ENCODE measurements at places on chromosomes 7 and 10.

- no peak for DNase-seq
Measured at GRCh38 chr7:128190051-128190647, 50.9 kb upstream of the LEP start.

GRCh38 chr10:80187465-80188409 is 17.6 kb downstream of the ANXA11 start:
- DNase-seq, result no peak

GRCh38 chr7:130444234-130444633 is 3.4 kb upstream of the CEP41 start:
- no peak for DNase-seq

- DNase-seq, result no peak
Measured at GRCh38 chr10:77593771-77594470, 43.7 kb downstream of the KCNMA1 start.

DNA sequence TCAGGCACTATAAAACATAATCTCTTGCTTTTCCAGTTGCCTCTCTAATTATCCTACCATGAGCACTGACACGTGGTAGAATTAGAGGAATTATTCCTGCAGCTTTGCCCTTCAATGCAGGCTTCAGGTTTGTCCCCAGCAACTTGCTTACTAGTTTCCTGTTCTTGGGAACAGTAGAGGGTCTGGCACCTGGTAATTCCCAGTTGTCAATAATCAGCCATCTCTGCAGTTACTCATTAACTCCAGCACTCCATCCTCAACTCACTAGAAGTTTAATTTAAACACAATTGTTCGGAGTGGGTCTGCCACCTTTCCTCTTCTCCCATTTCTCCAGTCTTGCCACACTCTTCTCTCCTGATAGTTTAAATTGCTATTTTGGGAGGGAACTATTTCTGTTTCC is 324.3 kb upstream of the KIAA1217 start:
- no peak for DNase-seq

DNA sequence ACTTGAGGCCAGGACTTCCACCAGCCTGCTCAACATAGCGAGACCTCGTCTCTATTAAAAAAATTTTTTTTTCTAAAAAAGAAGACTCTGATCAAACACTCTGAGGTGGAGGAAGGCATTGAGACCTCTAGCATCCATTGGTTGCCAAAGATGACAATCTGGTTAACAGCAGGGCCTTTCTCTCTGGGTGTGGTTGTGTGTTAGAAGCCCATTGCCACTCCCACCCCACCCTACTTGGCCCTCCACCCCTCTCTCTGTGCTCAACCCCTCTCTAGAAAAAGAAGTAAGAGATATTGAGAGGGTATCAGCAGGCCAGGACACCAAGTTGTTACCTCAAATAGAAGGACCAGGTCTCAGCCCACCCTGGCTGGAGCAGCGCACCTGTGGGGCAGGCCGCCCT is 57.4 kb upstream of the MXI1 start:
- no peak for DNase-seq

DNA sequence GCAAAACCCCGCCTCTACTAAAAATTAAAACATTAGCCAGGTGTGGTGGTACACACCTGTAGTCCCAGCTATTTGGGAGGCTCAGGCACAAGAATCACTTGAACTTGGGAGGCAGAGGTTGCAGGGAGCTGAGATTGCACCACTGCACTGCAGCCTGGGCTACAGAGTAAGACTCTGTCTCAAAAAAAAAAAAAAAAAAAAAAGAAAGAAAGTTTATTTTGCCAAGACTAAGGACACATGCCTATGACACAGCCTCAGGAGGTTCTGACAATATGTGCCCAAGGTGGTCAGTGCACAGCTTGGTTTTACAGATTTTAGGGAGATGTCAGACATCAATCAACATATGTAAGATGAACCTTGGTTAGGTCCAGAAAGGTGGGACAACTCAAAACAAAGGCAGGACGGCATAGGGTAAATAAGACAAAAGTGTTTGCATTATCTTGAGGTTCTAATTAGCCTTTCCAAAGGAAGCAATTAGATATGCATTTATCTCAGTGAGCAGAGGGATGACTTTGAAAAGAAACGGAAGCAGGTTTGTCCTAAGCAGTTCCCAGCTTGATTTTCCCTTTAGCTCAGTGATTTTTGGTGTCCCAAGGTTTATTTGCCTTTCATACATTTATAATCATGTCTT is 20.7 kb upstream of the OTUD1 start:
- no peak for DNase-seq

DNA sequence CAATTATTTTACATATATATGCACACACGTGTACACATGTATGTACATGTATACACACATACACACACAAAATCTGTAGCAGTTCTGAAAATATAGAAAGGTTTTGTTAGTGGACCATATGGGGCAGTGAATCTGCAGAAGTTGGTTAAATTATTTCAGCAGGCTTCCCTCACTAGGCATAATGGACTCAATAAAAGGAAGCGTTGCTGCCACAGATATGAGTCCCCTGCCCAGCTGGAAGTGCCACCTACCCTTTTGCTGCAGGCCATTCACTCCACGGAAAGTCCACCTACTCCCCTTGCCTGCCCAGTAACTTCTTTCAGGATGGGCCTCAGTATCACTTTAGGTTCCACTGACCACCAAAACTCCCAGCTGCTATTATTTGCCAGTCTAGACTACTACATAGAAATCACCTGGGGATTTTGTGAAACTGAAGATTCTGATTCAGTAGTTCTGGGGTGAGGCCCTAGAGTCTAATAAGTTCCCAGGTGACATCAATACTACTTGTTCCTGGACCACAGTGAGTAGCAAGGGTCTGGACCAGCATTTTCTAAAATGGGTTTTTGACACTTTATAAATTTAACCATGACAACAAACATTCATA is 29.3 kb upstream of the CROT start:
- no peak for DNase-seq

DNA sequence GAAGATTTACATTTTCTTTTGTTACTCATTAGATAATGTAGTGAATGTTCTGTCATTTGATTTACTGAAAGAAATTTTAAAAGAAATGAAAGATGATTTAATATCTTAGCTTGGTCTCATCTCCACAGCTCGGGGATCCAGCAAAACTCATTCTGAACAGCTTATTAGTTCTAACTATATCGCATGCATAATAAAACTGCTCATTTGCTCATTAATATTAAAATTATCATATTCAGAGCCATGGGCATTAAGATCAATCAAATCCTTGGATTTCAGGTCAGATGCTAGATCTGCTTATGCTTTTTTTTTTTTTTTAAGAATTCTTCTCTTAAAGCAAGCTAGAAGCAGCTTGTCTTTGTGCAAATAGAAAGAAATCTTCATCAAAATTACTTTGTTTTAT is 246.1 kb downstream of the FOXP2 start:
- DNase-seq, result no peak

GRCh38 chr10:19531324-19531723 is 284.9 kb upstream of the PLXDC2 start:
- DNase-seq, result no peak

GRCh38 chr7:17492437-17492836 is 194.0 kb downstream of the AHR start:
- DNase-seq, result no peak

DNA sequence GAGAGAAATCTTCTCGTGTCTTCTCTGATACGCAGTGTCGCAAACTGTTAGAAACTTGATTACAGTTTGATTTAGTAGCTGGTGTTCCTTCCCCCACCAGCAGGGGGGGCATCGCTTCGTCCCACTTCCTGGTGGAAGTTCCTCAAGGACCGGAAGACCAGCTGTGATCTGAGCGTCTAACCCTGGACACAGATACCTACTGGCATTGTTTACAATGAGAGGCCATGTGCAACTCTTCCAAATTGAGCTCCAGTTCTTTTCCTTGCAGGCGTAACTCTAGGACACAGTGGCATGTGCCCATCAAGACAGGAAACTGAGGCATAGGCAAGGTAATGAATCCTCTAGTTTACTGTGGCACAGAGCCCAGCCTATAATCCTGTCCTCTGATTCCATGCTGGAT is 219.0 kb downstream of the CCDC3 start:
- DNase-seq, result peak; percentile 26

GRCh38 chr10:75431180-75432111 is at the start of gene LRMDA:
LRMDA (plus strand) TSS chr10:75431624.
- no peak for DNase-seq

GRCh38 chr10:121481180-121481579 is 117.1 kb downstream of the FGFR2 start:
- DNase-seq, result no peak

DNA sequence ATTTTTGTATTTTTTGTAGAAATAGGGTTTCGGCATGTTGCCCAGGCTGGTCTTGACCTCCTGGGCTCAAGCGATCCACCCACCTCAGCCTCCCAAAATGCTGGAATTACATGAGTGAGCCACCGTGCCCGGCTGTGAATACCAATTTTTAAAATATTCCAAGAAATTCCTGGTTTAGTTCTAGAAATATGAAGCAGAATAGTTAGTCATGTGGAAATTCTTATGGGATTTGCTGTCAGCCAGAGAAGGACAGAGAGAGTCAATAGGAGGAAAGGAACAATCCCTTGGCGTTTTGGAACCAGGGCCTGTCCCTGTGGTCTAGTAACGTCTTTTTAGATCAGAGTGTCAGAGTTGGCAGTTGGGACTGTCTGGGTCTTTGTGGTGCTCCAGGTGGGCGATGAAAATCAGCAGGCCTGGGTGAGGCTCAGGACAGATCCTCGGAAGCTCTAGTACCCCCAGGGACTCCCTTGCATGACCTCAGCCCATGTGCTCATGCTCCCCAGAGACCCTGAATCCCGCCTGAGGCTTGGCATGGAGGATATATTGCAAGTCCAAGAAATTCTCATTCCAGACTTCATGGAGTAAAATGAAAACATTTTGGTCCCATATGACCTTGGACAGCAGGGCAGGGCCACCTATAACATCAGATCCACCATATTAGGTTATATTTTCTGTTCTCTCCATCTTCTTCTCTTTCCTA is 7.8 kb downstream of the NODAL start:
- DNase-seq, result peak; percentile 40

- DNase-seq, result no peak
Measured at GRCh38 chr10:125172694-125173093, 12.3 kb upstream of the CTBP2 start.

- no peak for DNase-seq
Measured at GRCh38 chr7:25313526-25313925, 85.2 kb upstream of the NPVF start.

Measured in EL (cell line).